CD4-positive, alpha-beta T cell treated with Interleukin-1 beta for 1 hour (primary cell): ENCODE measurements at places on chromosomes 1 and 21.

- DNase-seq: no peak
These were observed 21.3 kb downstream of the TOR1AIP2 start for GRCh38 chr1:179856296-179856695.

DNA sequence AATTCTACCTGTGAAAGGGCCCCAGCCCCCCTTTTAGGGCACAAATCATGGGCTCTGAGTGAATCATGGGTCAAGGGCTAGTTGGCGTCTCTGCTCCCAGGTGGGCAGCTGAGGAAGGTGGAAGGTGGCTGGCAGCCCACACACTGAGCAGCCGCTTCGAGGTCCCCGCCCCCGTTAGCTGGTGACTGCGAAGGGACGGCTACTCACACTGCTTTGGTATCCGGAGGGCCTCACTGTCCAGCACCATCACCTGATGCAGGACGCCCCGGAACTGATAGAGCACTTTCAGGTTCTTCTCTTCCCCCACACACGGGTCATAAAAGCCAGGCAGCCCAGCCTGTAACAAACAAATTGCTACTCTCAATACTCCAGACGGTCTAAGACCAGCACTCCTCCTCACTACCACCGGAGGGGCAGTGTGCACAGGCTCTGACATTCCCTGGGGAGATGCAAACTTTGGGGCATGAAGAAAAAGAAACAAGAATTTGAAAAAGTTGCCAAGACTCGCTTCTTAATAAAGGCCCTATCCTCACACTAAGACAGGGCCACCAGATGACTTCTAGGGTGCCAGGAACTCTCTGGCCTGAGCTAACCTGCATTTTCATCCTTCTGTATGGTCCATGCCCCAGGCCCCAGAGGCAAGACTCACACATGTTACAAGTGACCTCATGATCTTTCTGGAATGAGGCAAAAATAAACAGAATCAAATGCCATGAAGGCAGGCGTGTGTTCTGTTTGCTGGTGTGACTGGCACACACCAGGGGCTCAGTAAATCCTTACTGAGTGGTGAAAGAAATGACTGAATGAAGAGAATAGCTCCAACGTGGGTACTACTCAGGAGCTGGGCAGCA is 11.5 kb downstream of the THAP3 start:
- no peak for DNase-seq

DNA sequence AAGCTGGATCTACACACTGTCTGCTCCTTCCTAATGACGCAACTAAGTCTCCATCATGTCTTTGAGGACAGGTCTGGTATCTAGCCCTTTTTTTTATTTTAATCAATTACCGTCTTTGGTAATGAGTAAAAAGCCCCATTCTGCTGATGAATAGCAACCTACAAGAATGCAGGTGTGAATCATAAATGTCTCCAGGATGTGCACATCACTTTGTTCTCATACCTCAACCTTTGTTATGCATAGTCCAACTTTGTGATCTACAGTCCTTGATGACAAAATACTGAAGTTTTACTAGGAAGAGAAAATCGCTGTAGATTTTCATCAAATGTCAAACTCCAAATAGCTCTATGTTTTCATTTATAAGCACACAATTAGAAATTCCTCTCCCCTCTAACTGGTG is 39.3 kb downstream of the PLPPR5 start:
- no peak for DNase-seq

DNA sequence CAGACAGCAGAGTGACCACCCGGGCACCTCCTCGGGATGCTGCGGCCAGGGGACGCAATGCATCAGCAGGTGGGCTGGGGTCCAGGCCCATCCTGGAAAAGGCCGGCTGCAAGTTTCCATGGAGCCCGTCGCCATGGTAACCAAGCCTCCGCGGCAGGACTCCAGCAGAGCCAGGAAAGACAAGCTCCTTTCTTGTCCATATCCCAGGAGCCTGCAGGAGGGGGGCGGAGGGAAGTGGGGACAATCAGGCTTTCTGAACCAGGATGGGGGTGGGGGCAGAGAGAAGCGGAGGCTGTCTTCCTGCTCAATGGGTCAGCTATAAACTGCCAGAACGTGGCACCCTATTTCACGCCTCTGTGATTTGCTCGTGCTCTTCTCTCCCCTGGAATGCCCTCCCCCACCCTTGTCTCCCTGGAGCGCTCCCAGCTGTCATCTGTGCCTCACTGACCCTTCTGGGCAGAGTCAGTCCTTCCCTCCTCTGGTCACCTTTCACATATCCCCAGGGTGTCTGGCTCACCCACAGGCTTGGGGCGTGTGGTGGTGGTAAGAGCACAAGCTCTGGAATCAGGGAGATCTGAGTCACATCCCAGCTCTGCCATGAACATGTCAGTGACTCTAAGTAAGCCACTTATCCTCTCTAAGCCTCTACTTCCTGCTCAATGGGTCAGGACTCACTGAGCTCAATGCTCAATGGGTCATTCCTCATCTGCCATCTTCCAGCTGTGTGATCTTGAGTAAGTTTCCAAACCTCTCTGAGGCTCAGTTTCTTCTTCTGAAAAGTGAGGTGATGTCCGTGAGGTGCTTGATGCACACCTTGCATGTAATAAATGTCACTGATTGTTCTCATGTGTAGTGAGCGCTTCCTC is 58.9 kb upstream of the LAPTM5 start:
- DNase-seq: no peak

- DNase-seq: no peak
These were observed 37.0 kb upstream of the ATP2B4 start for GRCh38 chr1:203589595-203589994.

GRCh38 chr1:231684356-231685244 is 58.0 kb downstream of the DISC1 start:
- no peak for DNase-seq

GRCh38 chr1:155961937-155962336 is 16.4 kb downstream of the ARHGEF2 start:
- DNase-seq: no peak

DNA sequence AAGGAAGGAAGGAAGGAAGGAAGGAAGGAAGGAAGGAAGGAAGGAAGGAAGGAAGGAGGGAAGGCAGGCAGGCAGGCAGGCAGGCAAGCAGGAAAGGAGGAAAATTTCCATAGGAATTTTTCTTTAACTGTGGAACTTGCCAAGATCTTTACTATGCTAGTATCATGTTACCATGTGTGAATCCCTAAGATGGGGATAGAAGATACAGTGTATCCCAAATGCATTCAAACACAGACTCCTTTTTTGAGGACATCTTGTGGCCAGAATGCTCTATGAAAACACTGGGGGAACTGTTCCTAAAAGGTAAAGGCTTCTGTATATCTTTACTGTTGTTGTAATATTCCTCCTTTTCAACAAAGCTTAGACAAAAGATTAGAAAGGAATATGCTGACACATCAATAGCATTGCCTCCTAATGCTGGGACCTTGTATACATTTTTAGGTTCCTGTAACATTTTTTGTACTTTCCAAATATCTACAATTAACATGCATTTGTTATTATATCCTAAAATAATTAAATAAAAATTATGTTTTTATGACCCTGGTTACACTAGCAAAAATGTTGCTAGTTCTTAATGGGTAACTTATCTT is 20.6 kb downstream of the CCDC190 start:
- DNase-seq: no peak

GRCh38 chr1:245177071-245177900 is 22.5 kb downstream of the KIF26B start:
- no peak for DNase-seq

DNA sequence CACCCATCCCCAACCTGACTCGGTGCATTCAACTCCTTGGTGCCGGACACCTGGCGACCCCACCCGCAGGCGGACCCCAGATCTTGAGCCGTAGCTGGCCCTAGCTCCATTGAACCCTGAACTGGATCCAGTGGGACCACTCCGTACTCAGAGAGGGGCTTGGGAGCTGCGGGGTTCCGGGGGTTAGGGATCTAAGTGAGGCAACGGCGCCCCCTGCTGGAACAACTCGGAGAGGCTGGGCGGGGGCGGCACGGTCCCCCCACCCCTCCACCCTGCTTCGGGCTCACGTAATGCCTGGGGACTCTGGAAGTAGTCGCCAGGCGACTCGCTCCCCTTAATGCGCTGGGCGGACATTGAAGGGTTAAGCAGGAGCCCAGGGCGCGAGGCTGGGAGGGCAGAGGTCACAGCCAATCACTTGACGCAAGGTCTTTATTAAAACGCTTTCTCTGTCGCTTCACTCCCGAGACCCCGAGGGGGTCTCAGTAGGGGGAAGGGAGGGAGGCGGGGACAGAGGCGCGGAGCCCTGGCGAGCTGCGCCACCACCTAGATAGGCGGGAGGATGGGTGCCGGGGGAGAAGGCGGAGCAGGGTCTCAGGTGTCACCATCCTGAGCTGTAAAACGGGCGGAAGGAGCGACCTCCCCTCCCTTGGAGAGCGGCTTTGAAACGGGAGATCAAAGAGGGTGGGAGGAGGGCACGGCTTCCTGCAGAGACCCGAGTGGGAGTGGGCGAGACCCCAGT is 704 bp upstream of the CRABP2 start:
- DNase-seq: peak; percentile 70

DNA sequence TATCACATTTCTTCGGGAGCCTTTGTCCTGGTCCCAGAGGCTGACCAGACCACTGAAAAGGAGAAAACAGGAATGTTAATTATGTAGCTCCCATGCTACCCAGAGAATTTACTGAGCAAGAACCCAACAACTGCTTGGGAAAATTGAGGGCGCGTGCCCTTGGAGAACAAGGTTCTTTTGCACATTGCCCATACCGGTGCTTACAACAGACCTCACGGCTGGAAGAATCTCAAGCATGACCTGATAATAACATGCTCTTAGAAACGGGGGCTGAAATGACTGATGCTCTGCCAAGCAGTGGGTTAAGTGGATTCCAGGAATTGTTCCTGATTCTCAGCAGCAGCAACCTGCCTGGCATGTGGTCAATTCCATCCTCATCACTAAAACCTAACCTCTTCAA is 49.3 kb upstream of the AJAP1 start:
- DNase-seq: no peak

GRCh38 chr1:22903113-22903512 is 69.6 kb downstream of the LACTBL1 start:
- DNase-seq: no peak

DNA sequence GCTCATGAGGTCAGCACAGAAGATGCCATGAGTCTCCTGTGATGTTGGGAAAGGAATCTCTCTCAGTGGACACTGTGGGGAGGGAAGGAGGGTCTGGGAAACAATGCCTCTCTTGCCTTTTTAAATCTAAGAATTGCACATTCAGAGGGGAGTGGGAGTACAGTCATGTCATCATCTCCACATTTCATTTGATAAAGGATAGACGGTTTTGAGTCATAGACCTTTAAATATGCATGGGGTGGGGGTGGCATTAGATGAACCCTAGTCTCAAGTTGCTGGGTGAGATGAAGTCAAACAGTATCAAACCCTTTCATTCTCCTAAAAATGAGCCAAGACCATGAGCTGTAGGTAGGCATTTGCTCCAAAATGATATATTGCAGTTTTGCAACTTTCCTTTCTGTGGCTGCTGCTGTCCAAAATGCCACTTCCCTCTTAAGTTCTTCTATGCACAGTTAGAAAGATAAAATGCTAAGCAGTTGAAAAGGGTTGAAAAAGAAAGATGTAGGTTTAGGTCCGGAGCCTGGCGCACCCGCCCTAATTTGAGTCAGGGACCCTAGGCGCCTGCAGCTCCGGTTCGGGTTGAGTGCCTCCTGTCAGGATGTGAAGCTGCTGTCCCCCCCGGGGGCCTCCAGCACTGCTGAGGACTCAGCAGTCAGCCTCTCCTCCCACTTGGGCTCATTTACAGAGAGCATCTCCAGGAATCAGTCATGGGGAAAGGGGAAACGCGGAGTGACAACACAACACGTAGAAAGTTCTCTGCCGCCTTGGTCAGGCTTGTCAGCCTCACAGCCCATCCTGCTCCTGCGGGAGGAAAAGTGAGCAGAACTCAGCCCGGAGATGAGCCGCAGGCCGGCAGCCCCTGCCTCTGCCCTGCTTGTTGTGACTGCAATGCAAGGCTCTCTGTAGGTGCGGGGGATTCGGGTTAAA is 479.3 kb upstream of the RUNX1 start:
- peak; percentile 33 for DNase-seq

DNA sequence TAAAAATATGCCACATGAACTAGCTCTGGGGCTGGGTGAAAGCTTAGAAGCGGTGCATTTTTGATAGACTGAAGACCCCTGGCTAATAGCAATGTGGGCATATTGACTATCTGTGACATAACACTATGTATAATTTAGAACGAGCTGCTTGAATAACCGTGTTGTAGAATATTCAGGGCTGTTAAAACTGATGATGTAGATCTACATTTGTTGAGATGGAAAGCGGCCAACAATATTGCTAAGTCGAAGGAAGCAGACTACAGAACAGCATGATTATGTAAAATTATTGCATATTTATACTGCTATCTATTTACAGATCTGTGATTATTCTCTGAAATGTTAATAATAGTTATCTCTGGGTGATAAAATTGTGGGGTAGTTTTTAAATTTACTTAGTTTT is 41.1 kb upstream of the BCL10 start:
- no peak for DNase-seq

DNA sequence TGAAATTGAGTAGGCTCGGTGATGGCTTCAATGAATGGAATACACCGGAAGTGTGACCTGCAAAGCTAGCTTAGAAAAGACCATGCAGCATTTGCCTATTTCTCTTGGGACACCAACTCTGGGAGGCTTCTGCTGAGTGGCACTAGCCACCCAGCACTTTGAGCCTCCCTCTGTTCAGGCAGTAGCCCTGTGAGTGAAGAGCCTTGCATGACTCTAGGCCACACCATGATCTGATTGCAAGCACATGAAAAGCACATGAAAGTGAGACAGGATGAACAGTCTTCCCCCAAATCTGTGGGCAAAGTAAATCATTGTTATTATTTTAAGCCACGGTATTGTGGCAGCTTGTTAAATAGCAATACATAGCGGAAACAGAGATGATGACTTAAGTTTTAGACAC is 2.8 kb downstream of the CD48 start:
- DNase-seq: peak; percentile 46

- no peak for DNase-seq
These were observed 60.5 kb downstream of the SPATA46 start for GRCh38 chr1:162316187-162316586.

GRCh38 chr1:161936786-161937185 is 86.9 kb downstream of the OLFML2B start:
- no peak for DNase-seq

- no peak for DNase-seq
These were observed 566.6 kb upstream of the NR5A2 start for GRCh38 chr1:199460933-199461332.

GRCh38 chr1:5616366-5617178 is 375.7 kb downstream of the NPHP4 start:
- DNase-seq: no peak

DNA sequence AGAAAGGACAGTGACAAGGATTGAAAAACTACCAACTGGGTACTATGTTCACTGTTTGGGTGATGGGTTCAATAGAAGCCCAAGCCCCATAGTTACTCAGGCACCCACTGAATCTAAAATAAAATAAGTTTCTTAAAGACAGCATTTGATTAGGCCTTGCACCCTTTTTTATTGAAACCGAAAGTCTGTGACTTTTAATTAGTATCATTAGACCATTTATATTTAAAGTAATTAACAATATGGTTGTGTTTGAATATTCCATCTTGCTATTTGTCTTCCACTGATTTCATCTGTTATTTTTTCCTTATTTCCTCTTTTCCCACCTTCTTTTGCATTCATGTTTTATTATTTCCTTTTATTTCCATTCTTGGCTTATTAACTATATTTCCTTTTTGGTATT is 27.4 kb downstream of the KLHDC7A start:
- DNase-seq: no peak
